Progenitor cell of endocrine pancreas (in vitro differentiated cells): ENCODE measurements at places on chromosomes 4 and X. TPM values are rescaled to one million over a fixed set of nuclear protein-coding genes. Genes with fewer than 3 reads are reported as not detected.

PRSS12 gene
- 3.4 and 4.6 TPM in 2 replicates for total RNA-seq

- H3K27ac ChIP-seq: peak overlapping the region; percentile 56
- H3K27me3 ChIP-seq: no peaks in the 10 kb centered on the region
- no peak overlapping the region for H3K4me3 ChIP-seq
- peaks cover 31% of the 10 kb centered on the region for H3K4me1 ChIP-seq
- DNase-seq: no peak
Measured at GRCh38 chr4:7812231-7812857, 127.3 kb downstream of the AFAP1 start.

TMSB15C gene
- 15.5 and 17.3 TPM in 2 replicates for total RNA-seq

HELT gene
- total RNA-seq: not detected in 2 replicates

- H3K36me3 ChIP-seq: peaks cover 9% of the 10 kb centered on the region
- no peak for DNase-seq
- no peaks in the 10 kb centered on the region for H3K27me3 ChIP-seq
- H3K4me1 ChIP-seq: no peaks in the 10 kb centered on the region
- no peak overlapping the region for H3K27ac ChIP-seq
Measured at GRCh38 chrX:48813644-48814043, 11.8 kb downstream of the HDAC6 start.

GRCh38 chrX:80282535-80282934, 137.7 kb upstream of the TENT5D start:
- no peak overlapping the region for H3K4me3 ChIP-seq
- no peak overlapping the region for H3K27ac ChIP-seq
- H3K4me1 ChIP-seq: no peaks in the 10 kb centered on the region
- no peaks in the 10 kb centered on the region for H3K27me3 ChIP-seq
- DNase-seq: no peak

EVC2 gene
- 14.1 and 14.4 TPM in 2 replicates for total RNA-seq

DNA sequence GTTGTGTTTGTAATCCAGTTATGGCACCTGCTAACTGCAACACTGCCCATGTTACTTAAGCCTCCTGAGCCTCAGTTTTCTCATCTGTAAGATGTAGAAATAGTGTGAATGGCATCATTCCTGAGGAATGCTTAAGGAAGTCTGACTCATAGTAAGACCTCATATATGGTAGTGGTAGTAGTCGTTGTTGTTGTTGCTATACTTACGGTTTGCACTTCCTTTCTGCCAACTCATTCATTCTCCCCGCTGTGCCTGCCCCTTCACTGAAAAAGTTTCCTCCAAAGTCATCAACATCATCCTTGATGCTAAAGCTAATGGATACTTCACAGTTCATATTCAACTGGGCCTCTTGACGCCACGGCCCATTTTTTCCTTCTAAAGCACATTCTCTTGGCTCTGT, 54.2 kb upstream of the SPANXN3 start:
- H3K4me3 ChIP-seq: no peak overlapping the region
- no peak overlapping the region for H3K27ac ChIP-seq
- no peak for DNase-seq
- no peaks in the 10 kb centered on the region for H3K36me3 ChIP-seq
- no peaks in the 10 kb centered on the region for H3K4me1 ChIP-seq

DNA sequence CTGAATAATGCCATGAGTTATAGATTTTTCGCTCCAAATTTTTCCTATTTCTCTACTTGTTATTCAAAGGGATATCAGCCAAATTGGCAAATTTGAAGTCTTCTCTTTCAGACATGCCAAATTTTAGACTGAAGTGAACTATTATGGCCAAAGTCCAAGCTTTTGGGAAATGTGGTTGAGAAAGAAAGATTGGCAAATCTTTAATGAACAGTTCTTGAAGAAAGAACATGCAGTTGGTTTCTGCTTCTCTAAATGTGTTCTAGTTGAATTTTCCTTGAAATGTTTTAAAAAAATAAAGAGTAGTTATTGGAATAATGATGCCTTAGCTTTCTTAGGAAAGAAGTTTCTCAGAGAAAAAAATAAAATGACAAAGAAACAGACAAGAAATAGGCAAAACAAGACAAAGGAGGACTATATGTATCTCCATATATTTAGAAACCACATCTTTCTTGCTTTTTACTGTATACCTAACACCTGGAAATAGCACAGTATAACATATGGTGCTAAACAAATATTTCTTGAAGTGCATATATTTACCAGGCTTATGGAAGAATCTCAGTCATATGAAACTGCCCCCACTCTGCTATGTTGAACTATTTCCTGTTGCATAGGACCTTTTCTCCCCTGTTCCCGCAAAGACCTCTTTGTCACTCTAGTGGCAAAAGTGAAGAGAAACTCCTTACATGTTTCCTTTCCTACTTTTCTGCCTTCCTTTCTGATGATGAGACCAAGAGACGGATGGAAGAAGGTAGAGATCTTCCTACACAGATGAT, 250.0 kb downstream of the ARHGAP24 start:
- H3K36me3 ChIP-seq: no peaks in the 10 kb centered on the region
- no peak for DNase-seq
- H3K4me1 ChIP-seq: peaks cover 5% of the 10 kb centered on the region
- no peak overlapping the region for H3K4me3 ChIP-seq
- no peaks in the 10 kb centered on the region for H3K27me3 ChIP-seq

REPS2 gene
- total RNA-seq: 2.6 and 4.3 TPM in 2 replicates

LRCH2 gene
- 14.4 and 16.9 TPM in 2 replicates for total RNA-seq

NRK gene
- total RNA-seq: 7.1 and 9.8 TPM in 2 replicates

DNA sequence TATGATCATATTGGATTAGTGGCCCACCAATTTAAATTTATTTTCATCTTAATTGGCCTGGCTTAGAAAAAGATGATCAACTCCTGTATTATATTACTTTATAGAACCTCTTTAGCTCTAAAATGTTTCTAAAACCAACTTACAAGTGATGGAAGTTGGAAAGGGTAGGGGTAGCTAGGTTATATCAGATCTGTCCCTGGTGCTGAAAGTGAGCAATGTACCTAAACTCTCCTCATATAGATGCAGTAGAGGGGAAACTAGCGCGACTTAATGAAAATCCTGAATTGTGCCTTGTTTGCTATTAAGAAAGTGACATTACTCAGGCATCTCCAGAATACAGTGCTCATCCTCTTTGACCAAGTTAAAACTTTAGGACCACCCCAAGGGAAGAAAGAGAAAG, 7.5 kb upstream of the PTCHD1 start:
- H3K4me1 ChIP-seq: peaks cover under 1% of the 10 kb centered on the region
- H3K27me3 ChIP-seq: peaks cover 42% of the 10 kb centered on the region
- no peak overlapping the region for H3K4me3 ChIP-seq
- no peak overlapping the region for H3K27ac ChIP-seq
- no peaks in the 10 kb centered on the region for H3K36me3 ChIP-seq

- no peak overlapping the region for H3K27ac ChIP-seq
- no peaks in the 10 kb centered on the region for H3K36me3 ChIP-seq
- DNase-seq: no peak
- H3K4me1 ChIP-seq: peaks cover 4% of the 10 kb centered on the region
- no peak overlapping the region for H3K4me3 ChIP-seq
- H3K27me3 ChIP-seq: no peaks in the 10 kb centered on the region
Measured at GRCh38 chrX:53281963-53282695, 745 bp upstream of the IQSEC2 start.

FREM3 gene
- not detected in 2 replicates for total RNA-seq

DNA sequence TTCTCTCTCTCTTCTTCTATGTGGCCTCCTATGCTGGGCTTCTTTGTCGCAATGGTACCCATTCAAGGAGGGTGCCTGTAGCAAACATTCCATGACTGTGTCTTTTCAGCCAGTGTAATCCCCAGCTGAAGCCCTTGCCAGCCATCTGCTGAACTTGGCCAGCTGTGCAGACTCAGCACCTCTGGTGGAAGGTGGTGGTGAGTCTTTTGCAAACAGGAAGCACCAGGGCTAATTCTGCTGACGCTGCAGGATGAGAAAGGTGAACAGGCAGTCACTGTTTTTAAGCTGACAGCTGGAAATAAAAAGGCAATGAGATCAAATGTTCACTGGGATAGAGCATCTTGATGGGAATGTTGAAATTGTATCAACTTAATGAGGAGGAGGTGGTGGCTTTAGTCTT, 298.7 kb upstream of the CLNK start:
- H3K27me3 ChIP-seq: peaks cover 49% of the 10 kb centered on the region
- DNase-seq: no peak
- H3K4me3 ChIP-seq: no peak overlapping the region
- H3K4me1 ChIP-seq: peaks cover 34% of the 10 kb centered on the region

BMPR1B gene
- 21.1 and 23.2 TPM in 2 replicates for total RNA-seq

ASMT gene
- total RNA-seq: 0.36 TPM in 1 of 2 replicates, not detected in the other

GRCh38 chr4:1155314-1155713, 17.1 kb downstream of the SPON2 start:
- peaks cover 6% of the 10 kb centered on the region for H3K36me3 ChIP-seq
- peaks cover 11% of the 10 kb centered on the region for H3K4me1 ChIP-seq
- no peak overlapping the region for H3K4me3 ChIP-seq
- H3K27ac ChIP-seq: no peak overlapping the region
- DNase-seq: no peak
- peaks cover 52% of the 10 kb centered on the region for H3K27me3 ChIP-seq

DNA sequence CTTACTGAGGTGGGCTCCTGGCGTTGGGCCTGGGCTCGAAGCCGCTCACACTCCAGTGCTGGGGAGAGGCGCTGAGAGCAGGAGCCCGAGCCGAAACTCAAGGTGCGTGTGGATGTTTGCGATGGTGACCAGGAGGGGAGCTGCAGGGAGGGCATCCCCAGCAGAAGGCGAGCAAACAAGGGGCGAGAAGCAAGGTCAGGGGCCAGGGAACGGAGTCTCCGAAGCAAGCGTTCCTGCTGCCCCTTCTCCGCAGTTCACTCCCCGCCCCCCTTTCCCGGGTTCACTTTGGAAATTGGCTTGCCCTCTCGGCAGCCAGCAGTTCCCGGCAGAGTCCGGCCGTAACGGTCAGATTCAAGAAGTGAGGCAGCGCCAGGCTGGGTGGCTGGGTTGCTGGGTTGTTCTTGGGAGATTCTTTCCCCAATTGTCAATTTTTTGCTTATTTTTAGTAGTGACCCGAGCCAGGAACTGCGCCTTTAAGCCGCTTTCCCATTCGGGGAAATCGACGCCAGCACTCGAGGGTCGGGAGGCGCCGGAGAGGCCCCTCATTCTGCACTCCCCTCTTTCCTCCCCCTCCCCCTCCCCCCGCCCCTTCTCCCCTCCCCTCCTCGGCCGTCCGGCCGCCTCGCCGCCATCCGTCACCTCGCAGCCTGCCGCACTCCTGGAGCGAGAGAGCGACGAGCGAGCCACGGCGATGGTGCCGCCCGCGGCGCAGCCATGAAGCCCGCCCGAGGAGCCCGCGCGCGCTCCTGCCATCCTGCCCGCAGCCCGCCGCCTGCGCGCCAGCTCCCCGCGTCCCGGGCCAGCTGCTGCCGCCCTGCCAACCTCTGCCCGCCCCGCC, at the start of gene FRMPD3:
Gene FRMPD3 (plus strand): TSS at position 655 of the 838 bp plus-strand sequence. CDS start 76,937 bp downstream, outside the sequence.
- H3K27ac ChIP-seq: peak within 1 kb of the TSS; percentile 79
- H3K4me1 ChIP-seq: peaks cover 9% of the 10 kb centered on the region
- peak within 1 kb of the TSS; percentile 73 for H3K4me3 ChIP-seq
- H3K36me3 ChIP-seq: no peaks in the 10 kb centered on the region
- DNase-seq: no peak

GPC3 gene
- 197 and 259 TPM in 2 replicates for total RNA-seq

PPP1R2C gene
- total RNA-seq: not detected in 2 replicates

- H3K4me1 ChIP-seq: peaks cover 14% of the 10 kb centered on the region
- DNase-seq: no peak
- no peaks in the 10 kb centered on the region for H3K36me3 ChIP-seq
- no peaks in the 10 kb centered on the region for H3K27me3 ChIP-seq
Measured at GRCh38 chrX:105701310-105702052, 120.9 kb upstream of the NRK start.

- peaks cover 9% of the 10 kb centered on the region for H3K36me3 ChIP-seq
- H3K4me1 ChIP-seq: no peaks in the 10 kb centered on the region
- no peak overlapping the region for H3K4me3 ChIP-seq
- H3K27me3 ChIP-seq: no peaks in the 10 kb centered on the region
- H3K27ac ChIP-seq: no peak overlapping the region
- DNase-seq: no peak
Measured at GRCh38 chrX:129161108-129161507, 362.2 kb downstream of the SMARCA1 start.

MEPE gene
- not detected in 2 replicates for total RNA-seq
